ENCODE measurements at places on chromosomes 12 and 14.
A peak's percentile ranks its signal among the peaks of the same experiment; 100 is the strongest.

DNA sequence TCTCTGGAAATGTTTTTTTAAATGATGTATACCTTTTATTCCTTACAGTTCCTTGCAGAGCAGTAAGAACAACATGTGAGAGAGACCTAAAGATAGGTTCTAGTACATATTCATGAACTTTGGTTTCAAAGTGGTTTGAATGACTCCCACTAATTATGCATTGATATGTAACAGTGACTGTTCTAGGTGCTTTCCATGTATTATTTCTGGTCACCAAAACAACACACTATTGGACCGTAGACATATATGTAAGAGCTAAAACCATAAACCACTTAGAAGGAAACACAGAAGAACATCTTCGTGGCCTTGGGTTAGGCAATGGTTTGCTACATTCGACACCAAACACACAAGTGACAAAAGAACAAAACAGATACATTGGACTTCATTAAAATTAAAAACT, 37.9 kb downstream of the SOX5 start:
- DNase-seq: no peak

GRCh38 chr12:43576162-43576561, 24.2 kb upstream of the ADAMTS20 start:
- no peak for DNase-seq

GRCh38 chr12:111413442-111414086, 7.8 kb downstream of the SH2B3 start:
- DNase-seq: no peak

DNA sequence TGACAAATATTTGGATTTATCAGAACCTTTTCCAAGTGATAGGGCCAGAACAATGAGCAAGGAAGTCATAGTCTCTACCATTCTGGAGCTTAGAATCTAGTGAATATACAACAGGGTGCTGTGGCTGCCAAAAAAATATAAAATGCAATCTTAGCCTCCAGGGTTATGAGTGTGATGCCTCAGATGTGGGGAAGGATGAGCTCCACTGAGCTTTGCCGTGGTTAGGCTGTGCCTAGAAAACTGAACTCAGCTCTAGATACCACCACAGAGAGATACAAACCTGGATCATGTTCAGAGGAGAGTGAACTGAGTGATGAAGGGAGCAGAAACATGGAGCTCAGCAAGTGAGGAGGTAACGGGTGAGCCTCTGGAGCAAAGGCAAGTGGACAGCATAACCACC, 138.1 kb upstream of the HIF1A start:
- DNase-seq: no peak

- no peak for DNase-seq
Observed at GRCh38 chr12:93299262-93299846, 78.4 kb upstream of the NUDT4 start.

DNA sequence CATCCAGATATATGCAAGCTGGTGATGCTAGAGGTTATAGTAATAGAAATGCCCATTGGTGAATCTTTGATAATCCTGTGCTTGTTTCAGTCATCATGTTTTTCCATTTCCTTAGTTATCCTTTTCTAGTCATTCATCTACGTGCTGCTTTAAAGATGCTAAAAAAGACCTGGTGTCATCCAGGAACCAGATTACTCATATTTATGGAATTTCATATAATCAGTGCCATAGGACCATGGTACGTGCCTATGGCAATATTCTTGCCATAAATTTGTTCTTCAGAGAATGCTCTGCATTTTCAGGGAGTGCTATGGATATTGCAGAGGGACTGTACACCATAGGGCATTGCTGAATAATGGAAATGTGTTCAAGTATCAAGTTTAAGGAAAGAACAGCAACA, 267.3 kb downstream of the AKAP6 start:
- DNase-seq: no peak

- DNase-seq: no peak
Observed at GRCh38 chr12:72388322-72388721, 116.2 kb downstream of the TRHDE start.

DNA sequence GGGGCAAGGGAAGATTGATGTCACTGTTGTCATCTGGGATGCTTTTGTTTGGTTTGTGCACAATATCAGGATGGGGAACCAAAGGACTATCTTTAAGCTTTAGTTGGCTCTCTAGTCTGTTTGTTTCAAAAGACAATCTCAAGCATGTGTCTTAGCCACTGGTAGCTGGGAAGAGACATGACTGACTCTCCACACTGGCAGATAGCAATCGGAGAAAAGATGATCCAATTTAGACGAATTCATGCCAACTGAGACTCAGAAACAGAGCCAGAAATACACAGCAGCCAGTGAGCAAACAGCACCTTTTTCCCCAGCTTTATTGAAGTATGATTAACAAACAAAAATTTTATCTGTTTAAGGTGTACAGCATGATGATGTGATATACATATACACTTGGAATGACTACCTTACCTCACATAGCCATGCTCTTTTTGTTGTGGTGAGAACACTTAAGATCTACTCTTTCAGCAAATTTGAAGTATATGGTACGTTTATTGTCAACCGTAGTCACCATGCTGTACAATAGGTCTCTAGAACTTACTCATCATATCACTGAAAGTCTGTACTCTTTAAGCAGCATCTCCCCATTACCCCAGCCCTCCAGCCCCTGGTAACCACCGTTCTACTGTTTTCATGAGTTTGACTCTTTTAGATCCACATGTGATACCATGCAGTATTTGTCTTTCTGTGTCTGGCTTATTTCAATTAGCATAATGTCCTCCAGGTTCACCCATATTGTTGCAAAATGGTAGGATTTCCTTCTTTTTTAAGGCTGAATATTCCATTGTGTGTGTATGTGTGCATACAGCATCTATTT, 50.6 kb downstream of the DUSP16 start:
- no peak for DNase-seq

DNA sequence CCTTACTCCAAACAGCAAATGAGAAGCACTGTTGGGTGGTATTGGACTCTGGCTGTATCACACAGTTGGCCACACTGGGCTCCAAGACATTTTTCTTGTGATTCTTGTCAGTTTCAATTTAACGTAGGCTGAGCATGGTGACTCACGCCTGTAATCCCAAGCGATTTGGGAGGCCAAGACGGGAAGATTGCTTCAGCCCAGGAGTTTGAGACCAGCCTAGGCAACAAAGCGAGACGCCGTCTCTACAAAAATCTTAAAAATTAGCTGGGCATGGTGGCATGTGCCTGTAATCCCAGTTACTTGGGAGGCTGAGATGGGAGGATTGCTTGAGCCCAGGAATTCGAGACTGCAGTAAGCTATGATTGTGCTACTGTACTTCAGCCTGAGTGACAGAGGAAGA, 35.3 kb upstream of the PLEKHD1 start:
- no peak for DNase-seq

- DNase-seq: no peak
Observed at GRCh38 chr12:90791445-90791844, 163.5 kb downstream of the CCER1 start.

GRCh38 chr14:105918496-105919262, 392.3 kb downstream of the TMEM121 start:
- DNase-seq: no peak

- no peak for DNase-seq
Observed at GRCh38 chr12:56469007-56469930, 891 bp downstream of the SPRYD4 start.

GRCh38 chr14:32724867-32725471, 213.7 kb upstream of the NPAS3 start:
- DNase-seq: no peak

GRCh38 chr12:112175361-112176155, 50.2 kb downstream of the TRAFD1 start:
- DNase-seq: no peak

- no peak for DNase-seq
Observed at GRCh38 chr12:109811624-109811995, 21.6 kb downstream of the TRPV4 start.

- no peak for DNase-seq
Observed at GRCh38 chr12:59079472-59079871, 159.2 kb upstream of the LRIG3 start.

- no peak for DNase-seq
Observed at GRCh38 chr14:73457924-73458182, 493 bp downstream of the NUMB start.

GRCh38 chr14:77026930-77027537, 1.5 kb downstream of the IRF2BPL start:
- peak; percentile 39 for DNase-seq

- no peak for DNase-seq
Observed at GRCh38 chr14:54483846-54484245, 4.9 kb downstream of the GMFB start.

DNA sequence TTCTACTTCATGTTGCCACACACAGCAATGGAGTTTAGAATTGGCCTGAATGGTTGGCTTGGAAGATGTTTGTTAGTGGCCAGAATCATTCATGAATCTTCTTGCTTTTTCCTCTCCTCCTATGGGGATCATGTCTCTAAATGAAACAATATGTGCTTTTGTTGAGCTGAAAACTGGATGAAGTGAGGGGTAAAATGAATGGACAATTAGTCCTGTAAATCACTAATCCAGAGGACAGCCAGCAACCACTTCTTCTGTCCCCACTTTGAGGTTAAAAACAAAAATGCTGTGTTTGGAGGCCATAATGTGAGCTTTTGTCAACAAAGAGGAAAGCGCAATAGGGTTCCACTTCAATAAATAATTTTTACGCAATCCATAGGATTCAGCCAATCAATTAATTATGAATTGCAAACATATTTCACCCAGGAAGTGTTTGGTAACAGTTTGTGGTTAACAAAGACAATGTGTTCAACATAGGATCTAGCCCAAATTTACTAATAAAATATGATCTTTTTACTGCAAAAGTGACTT, 30.3 kb upstream of the AMIGO2 start:
- DNase-seq: no peak

DNA sequence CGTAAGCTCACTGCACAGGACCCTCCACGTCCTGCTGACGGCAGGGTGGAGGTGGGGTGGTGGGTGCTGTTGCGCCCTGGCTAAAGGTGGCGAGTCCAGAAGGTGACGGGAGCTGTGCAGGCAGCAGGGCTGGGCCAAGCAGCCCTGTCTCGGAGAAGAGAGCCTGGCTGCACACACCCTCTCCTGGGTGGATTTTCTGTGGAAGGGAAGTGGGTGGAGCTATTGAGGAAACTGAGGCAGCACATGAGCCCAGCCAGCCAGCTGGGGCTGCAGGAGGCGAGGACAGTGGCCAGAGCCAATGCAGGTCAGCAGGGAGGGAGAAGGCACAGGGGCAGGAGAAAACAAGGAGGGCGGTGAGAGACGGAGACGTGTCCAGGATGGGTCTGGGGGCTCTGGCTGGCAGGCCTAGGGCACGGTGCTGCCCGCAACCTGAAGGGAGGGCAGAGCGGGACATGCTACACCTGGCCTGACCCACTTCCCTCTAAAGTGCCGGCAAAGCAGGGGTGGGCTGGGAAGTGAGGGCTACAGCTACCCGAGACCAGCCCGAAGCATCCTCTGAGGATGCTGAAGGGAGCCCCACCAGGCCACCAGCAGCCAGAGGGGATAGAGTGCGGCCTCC, 20.5 kb downstream of the BTBD6 start:
- no peak for DNase-seq

DNA sequence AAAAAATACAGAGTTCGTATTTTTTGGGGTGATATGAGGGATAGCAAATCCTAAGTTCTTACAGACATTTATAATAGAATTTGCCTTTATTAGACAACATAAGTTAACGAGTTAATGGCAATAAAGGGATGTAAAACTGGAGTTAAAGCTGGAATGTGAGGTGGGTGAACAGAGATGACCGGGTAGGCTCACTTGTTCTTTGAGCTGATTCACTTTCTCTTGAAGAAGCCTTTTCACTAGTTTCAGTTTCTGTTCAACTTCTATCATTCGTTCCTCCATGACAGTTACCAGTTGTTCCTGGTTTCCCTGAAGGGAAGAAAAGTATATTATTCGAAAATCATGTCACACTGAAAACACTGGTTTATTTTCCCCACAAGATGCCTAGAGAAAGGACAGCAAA, 57.7 kb upstream of the SAV1 start:
- no peak for DNase-seq

GRCh38 chr12:75305412-75306332, 24.5 kb downstream of the CAPS2 start:
- no peak for DNase-seq

DNA sequence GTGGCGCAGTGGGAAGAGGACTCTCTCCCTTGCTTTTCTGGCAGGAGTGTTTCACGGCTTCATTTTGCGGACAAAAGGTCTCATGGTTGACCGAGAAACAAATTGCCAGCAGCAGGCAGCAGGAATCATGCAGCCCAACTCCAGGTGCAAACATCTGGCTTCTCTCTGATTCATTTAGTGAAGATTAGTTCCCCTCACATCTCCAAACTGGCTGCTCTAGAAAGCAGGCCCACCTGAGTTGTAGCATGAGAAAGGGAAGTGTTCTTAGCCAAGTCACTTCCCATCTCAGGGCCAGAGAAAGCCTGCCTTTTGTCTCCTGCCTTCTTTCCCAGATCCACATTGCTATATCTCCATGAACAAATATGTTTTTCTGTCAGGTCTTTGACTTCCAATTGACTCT, 120.8 kb upstream of the CCDC196 start:
- no peak for DNase-seq

DNA sequence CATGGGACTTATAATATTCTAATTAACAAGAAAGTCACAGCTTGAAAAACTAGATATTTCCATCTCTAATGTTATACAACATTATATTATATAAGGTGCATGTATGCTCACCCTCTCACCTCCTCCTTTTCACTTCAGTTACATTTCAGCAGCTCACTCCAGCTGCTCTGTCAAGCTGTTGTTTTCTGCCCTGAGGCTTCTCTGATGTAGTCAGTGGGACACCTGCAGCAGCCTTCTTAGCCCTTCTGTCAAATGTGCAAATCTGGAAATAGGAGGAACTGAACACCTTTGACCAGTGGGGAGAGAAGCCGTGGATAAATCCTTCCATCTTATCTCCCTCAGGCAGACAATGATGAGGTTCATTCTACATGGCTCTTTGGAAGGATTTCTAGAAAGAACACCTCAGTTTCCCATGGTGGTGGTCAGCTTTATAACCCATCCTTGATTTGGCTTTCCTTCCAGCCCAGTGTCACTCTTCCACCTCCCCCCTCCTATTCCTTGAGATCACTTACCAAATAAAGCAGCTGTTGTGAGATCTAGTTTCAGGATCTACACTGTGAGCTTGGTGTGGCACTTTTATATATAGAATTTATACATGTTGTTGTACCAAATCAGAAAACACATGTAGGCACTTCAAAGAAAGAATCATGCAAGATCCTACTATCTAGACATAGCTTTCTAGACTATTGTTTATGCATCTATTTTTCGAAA, 79.6 kb upstream of the STK38L start:
- DNase-seq: no peak

DNA sequence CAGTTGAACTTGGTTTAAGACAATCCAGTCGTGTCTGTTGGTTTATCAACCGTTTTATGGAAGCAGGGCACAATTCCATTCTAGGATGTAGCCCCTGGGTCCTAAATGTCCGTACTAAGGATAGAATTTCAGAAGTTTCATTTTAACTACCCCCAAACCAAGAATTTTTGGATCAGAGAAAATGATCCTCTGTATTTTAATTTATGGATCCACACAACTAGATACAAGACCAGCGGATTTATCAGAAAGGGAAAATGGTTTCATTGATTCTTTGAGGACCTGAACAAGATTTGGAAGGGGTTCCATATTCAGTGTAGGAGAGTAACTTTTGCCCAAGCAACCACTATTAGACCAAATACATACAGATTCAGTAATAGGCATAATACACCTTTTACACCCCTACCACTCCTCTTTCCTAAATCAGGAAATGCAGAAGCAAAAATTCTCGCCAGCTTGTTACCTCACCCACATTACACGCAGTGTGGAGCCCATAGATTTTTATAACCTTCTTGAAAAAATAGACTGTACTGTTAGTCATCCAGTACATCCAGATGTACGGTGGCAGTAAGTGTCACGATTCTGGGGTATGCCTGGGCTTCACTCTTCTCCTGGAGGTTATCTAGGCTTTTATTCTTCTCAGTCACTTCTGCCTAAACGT, 1.4 kb upstream of the FBXL14 start:
- no peak for DNase-seq

- peak; percentile 85 for DNase-seq
Observed at GRCh38 chr14:22386924-22387775, 201.9 kb downstream of the DAD1 start.

Measured in uterus (tissue), 4 donors.